ENCODE measurements at places on chromosomes 5 and 9.
A peak's percentile ranks its signal among the peaks of the same experiment; 100 is the strongest.

GRCh38 chr5:137290373-137290772 is 208.8 kb downstream of the SPOCK1 start:
- H3K4me1 ChIP-seq: 0 out of 2 replicates have a peak, but pooled peaks cover 8% of the 10 kb centered on the region
- H3K4me3 ChIP-seq: no peak overlapping the region
- no peaks in the 10 kb centered on the region for H3K27me3 ChIP-seq
- H3K36me3 ChIP-seq: no peaks in the 10 kb centered on the region
- H3K27ac ChIP-seq: no peak overlapping the region
- no peak for DNase-seq

DNA sequence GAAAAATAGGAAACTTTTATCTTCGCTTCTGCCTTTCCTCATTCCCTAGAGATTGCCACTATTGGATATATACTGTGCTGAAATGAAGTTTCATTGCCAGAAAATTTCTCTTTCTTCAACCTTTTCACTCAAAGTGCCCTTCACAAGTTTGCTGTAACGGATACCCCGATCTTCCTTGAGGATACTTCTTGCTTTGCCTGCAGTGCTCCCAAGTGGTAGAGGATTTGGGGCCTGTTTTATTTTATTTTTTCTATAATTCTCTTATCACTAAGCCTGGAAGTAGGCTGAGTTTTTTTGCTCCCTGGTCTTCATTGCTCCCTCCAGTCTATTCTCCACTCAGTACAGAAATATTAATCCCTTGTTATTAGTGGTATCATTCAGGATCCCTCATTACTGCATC is 481.4 kb upstream of the CDH18 start:
- H3K4me3 ChIP-seq: no peak overlapping the region
- no peaks in the 10 kb centered on the region for H3K4me1 ChIP-seq
- H3K27ac ChIP-seq: no peak overlapping the region

- no peak for DNase-seq
- no peak overlapping the region for H3K27ac ChIP-seq
- no peaks in the 10 kb centered on the region for H3K36me3 ChIP-seq
- no peaks in the 10 kb centered on the region for H3K4me1 ChIP-seq
Measured at GRCh38 chr5:81363093-81363871, 30.7 kb downstream of the ACOT12 start.

DNA sequence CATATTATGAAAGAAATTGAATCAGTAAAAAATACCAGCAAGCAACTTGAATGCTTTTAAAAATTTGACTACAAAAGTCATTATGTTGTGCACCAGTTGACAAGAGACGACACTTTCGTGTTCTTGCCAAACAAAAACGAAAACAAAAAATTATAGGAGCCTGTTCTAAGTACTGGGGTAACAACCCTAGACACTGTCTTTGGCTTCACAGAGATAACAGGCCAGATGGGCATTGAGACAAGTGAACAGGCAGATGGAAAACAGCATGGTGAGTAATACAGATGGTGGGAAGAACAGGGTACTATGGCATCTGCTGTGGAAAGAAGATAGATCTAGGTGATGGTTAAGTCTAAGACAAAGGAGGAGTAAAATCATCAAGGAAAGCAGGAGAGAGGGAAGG is 99.0 kb downstream of the CDH12 start:
- H3K4me1 ChIP-seq: no peaks in the 10 kb centered on the region
- H3K27ac ChIP-seq: no peak overlapping the region
- no peaks in the 10 kb centered on the region for H3K27me3 ChIP-seq
- no peak overlapping the region for H3K4me3 ChIP-seq

- H3K4me1 ChIP-seq: no peaks in the 10 kb centered on the region
- H3K27ac ChIP-seq: no peak overlapping the region
- no peaks in the 10 kb centered on the region for H3K27me3 ChIP-seq
Measured at GRCh38 chr5:56307714-56308333, 74.7 kb upstream of the ANKRD55 start.

DNA sequence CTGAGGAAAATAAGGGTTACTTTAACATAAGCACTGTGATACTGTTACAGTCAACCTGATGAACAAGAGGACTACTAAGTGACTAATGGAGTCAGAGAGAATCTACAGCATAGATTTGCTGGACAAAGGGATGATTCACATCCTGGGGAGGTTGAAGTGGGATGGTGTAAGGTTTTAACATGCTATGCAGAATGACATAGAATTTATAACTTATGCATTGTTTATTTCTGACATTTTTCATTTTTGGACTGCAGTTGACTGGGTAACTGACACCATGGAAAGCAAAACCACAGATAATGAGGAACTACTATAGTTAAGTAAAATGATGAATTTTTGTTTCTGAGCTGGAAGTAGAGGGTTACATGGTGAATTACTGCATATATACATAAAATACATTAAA is 389.2 kb downstream of the MAT2B start:
- no peak overlapping the region for H3K4me3 ChIP-seq
- no peaks in the 10 kb centered on the region for H3K36me3 ChIP-seq
- peak; percentile 76 for DNase-seq
- H3K4me1 ChIP-seq: peaks cover 23% of the 10 kb centered on the region
- H3K27ac ChIP-seq: no peak overlapping the region

DNA sequence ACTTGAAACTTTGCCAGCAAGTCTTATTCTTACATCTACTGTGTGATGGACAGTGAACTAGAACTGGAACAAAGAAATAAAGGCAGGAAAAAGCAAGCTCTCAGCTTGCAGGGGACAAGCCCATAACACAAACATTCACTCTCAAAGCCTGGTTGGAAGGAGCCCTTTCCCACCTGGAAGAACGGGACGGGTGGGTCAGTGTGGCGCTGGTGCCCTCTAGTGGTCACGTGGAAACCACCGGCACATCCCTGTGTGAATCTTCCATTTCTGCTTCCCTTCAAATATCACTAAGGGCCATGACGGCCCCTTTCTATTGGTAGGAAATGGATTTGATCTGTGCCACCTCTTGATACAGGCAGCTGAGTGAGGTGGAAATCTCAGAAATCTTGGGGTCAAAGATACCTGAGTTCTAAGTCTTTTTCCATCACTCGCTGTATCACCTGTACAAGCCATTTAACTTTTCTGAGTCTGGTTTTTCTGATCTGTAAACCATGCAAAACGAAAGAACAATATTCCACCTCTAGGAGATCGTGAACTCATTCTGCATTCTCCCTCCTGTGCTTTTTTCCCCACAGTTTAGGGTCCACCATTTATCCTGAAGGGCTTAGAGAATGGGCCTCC is 211.6 kb downstream of the MSX2 start:
- no peak overlapping the region for H3K4me3 ChIP-seq
- H3K27me3 ChIP-seq: peaks cover 10% of the 10 kb centered on the region
- peak; percentile 65 for DNase-seq

- H3K27ac ChIP-seq: no peak overlapping the region
- DNase-seq: peak; percentile 42
- no peaks in the 10 kb centered on the region for H3K36me3 ChIP-seq
Measured at GRCh38 chr9:133944746-133945135, 47.4 kb downstream of the VAV2 start.

DNA sequence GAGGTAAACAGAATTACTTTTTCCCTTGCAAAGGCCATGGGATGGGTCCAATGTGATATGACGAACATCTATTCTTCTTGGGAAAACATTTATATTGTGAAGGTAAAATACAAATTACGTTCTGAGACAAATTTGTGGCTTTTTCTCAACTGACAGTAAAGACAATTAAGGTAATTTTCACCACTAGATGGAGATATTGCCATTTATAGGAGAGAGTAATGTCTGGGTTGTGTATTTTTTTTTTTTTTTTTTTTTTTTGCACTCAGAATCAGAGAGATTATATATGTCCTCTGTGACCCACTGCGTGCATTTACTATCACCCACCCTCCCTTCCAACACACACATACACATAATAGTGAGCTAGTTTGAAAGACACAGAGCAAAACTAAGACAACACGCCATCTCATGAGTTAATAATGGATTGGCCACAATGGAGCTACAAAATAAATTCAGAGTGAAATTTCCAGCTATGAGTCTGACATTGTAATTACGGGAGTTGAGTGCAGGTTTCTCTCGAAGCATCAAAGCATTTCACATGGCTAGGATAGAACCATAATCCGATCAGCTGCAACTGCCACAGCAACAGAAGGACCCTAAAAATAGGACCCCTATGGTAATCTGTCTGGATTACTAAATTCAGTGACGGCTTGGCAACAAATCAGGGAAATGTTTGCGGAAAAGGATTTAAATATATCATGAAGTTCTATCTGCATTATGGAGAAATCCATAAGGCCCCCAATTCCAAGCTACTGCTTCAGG is 49.2 kb downstream of the ANXA1 start:
- DNase-seq: peak; percentile 54
- H3K4me1 ChIP-seq: no peaks in the 10 kb centered on the region
- H3K27me3 ChIP-seq: no peaks in the 10 kb centered on the region
- H3K27ac ChIP-seq: no peak overlapping the region
- H3K36me3 ChIP-seq: no peaks in the 10 kb centered on the region
